Stimulated activated CD8-positive, alpha-beta memory T cell treated with anti-CD3 and anti-CD28 coated beads, Interleukin-15, amount 100 ng/mL, for 48 hours (primary cell): ENCODE measurements at places on chromosomes 3 and 15.

DNA sequence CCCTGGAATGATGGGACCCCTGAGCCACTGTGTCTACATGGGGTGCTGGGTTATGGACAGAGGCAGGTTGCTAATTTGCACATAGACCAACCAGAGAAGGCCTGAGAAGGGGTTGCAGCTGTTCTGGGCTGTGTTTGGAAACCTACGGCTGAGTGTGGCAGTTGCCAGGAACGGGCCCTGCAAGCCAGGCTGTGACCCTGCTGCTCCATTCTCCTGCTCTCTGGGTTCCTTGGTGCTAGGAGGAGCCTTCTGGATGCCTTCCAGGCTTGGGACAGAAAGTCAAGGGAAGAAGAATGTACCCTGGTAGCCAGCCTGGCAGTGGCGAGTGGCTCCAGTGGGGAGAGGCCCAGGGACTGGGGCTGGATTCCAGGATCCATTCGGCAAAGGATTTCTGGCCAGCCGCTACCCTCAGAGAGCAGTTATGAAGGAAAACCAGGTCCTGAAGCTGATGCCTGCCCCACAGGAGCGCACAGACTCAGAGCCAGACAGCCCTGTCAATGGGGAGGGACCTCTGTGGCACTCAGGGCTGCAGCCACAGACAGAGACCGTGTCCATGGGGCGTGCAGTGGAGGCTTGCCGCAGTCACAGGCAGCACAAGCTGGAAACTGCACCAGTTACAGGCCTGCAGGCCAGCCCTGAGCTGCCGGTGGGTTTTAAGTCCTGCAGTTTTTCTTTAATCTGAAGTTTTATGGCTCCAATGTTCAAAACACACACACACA is 55.1 kb upstream of the ACAD9 start:
- no peak for DNase-seq

DNA sequence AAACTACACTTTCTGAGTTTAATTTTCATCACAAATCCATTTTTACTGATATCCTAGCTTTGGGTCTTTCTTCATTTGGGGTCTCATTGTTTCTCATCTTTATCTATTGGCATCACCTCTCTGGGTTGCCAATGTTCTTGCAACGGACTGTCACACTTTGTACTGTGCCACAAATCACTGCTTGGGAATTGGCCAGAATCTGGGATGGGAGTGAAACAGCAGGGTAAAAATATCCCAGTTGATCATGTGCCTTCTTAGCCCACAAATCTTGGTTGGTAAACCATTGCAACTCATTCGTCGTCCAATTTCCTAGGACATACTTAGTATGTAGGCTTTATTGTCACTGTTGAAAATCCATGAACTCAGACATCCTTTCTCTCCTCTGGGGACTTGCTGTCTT is 698.5 kb downstream of the OTOL1 start:
- no peak for DNase-seq

GRCh38 chr3:156581033-156581432 is 26.1 kb upstream of the SSR3 start:
- DNase-seq = no peak

DNA sequence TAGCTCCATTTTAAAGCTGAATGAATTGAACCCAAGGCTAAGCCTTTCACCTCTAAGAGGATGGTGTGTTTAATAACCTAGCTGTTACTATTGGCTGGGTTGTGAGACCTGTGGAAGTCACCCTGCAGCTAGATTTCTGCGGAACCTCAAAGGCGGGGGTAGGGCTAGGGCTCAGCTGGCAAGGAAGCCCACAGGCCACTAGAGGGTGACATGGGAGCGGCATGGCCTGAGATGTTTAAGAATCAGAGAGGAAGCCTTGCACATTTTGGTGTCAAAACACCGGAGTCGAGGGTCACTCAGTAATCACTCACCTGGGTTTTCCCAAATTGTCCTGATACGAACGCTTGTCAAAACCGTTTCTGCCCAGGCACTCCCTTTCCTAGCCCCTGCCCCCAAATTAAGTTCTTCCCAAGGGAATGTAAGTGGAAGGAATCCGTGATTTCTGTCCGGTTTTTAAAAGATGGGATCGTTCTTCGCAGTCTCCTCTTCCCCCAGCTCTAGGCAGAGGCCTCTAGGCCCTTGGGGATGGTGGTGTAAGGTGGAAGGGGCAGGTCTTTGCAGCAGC is 3.8 kb upstream of the ACAD9 start:
- DNase-seq = peak; percentile 35

DNA sequence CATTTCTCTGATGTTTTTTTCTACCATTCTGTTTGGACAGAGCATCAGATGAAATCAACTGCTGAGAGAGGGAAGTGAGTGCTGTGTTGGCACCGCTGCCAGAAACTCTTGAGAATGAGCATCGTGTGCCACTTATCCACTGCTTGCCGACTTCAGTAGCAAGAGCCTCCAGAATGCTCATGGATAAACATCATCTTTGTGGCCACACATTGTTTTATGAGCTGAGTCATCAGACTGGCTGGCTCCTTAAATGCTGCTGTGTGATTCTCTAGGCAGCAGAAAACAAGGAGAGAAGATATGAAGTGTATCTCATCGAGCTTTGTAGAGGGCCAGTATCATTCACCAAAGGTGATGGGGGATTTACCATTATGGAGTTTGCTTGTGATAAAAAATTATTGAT is 3.4 kb upstream of the DOCK3 start:
- DNase-seq = no peak

DNA sequence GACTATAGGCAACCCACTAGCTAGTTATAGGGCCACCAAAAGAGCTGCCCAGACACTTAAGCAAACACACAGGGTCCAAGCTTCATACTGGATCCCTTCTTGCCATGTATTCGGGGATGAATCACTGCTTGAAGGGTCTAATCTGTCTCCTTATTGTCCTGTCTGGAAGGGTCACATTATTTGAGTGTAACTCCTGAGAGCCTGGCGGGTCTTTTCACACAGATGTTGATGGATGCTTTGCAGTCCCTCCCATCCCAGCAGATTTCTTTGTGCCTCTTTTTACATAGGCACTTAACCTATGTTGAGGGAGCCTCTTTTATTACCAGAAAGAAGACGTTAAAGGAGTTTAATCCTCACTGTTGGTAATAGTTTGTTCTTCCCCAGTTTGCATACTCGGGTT is 56.6 kb downstream of the BBX start:
- no peak for DNase-seq

- DNase-seq = no peak
Measured at GRCh38 chr15:98719137-98719740, 70.9 kb downstream of the IGF1R start.

DNA sequence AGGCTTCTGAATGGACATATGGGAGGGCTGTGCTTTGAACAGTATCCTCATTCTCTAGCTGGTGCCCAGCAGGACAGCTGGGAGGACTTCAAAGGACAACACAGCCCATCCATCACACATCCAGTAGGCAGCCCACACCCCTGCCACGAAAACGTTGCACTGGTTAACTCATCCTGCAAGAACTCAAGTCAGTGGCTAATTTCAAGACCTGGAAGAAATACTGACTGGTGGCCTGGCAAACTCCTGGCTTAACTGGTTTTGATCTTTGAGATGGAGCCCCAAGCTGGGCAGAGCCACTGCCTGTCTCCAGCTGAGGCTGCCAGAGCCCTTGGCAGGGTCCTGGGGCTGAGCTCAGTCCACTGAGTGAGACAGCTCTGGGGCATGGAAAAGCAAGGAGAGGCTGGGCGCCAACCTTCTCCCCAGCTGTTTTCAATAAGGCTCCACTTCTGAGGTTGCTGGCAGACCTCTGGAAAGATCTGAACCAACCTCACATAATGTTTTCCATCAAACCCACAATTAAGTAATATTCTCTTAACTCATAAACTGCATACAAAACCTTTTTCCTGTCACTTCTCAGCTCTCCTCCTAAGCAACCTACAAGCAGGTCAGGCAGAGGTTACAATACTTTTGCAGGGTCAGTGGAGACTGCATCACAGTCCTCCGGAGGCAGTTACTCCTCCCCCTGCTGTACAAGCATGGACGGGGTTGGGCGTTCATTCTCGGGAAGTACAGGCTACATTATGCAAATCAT is 110.3 kb downstream of the MYLK start:
- no peak for DNase-seq

DNA sequence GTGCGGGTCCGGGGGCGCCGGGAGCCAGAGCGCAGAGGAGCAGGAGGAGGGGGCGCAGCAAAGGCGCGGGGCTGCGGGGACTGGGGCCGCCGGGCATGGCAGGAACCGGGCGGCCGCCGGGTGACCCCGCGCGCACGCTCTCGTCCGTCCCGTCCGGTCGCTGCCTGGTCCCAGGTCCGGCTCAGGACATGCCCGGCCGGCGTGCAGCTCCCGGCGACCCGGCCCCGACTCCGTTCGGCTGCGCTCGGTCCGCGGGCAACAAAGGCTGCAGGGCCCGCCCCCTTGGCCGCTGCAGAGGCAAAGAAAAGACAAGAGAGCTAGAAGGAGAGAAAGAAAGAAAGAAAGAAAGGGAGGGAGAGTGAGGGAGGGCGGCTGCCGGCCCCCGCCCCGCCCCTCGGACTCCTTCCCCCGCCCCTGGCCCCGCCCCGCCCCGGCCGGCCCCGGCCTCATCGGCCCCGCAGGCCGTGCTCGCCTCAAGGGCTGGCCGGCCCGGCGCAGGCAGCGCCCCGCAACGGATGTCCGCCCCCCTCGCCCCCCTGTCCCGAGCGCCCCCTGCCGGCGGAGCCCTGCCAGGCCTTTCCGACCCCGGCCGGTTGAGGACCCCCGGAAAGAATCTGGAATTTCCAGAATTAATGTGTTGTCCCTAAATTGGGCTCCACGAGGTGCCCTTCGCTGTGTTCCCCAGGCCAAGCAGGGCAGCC is at the start of gene ADAMTS7:
Gene ADAMTS7 (minus strand): TSS at position 341 of the 701 bp plus-strand sequence. CDS start 244 bp downstream, at position 97.
- peak; percentile 38 for DNase-seq

DNA sequence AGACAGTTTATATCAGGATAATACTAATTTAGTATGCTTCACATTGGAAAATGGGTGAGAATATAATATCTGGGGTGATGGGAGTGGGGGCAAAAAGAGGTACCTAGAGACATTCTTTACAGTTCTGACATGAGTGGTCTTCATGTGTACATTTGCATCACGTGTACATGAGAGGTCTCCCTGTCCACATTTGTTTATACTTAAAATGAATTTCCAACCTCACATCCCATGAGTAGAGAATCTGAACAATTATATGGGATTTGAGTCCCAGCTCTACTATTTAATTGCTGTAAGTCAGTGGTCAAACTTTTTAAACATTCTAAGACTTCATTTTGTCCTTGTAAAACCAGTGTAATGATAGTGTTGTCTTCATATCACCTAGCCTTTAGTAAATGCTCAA is 408.4 kb downstream of the NAALADL2 start:
- DNase-seq = no peak

GRCh38 chr15:97703400-97703799 is 257.1 kb upstream of the ARRDC4 start:
- DNase-seq = no peak

- DNase-seq = no peak
Measured at GRCh38 chr3:141530415-141530768, 43.6 kb downstream of the RASA2 start.

- no peak for DNase-seq
Measured at GRCh38 chr3:126521122-126521891, 2.6 kb upstream of the CHST13 start.

GRCh38 chr15:60115579-60116380 is 111.7 kb downstream of the FOXB1 start:
- no peak for DNase-seq

DNA sequence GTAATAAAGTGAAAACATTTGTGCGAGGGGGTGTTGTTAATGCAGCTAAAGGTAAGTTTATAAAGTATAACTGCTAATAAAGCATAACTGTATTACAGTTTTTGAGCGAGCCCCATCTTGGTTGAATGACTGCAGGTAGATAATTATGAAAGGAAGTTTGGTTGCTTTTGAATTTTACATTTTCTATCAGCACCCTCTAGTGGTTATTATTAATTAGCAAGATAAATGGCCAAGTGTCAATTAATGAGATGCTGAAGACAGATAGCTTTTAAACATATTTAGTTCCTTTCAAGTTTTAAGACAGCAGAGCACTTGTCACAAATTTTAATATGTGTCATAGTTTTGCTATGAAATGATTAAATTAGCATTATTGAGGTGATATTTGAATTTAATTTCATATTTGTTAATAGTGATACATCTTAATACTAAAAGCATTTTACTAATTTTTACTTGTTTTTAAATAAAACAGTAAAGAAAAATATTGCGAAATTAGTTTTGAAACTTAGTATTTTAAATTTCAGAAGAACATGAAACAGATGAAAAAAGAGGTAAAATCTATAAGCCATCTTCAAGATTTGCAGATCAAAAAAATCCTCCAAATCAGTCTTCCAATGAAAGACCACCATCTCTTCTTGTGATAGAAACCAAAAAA is 15.1 kb downstream of the U2SURP start:
- DNase-seq = no peak

GRCh38 chr3:118641608-118642007 is 393.0 kb downstream of the IGSF11 start:
- DNase-seq = no peak

GRCh38 chr3:10743366-10744097 is 72.5 kb upstream of the SLC6A11 start:
- no peak for DNase-seq

DNA sequence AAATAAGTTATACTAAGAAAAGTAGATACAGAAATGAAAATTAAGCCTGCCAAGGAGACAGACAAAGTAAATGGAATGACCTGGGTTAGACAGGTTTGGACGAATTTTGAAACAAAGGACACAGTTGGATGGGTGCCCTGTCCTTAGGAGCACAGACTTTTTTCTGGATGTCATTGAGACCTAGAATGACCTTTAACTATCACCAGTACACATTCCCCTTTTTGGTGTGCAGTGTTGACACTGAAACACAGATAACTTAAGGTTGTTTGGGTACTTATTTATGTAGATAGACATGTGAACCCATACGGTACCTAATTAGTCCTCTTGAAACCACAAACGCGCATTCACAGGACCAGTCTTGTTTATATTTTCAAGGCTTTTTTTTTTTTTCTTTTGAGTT is 86.7 kb downstream of the PPARG start:
- DNase-seq = no peak

GRCh38 chr15:80507131-80507530 is 102.9 kb downstream of the ARNT2 start:
- no peak for DNase-seq

DNA sequence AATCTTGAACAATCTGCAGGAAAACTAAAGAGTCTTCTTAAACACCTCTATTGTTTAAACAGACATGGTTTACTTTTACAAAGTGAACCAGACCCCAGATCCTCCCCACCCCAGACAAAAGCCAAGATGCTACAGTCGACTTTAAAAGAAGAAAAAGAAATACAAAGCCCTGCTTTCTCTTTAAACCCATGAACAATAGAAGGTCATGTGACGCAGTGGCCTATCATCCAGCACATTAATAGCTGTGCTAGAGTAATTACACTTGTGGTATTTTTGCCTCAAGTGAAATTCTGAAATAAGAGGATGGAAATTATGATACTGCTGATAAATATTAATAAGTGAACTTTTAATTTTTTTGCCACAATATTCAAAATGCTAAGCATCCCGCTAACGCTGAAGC is 613.4 kb downstream of the FOXP1 start:
- DNase-seq = no peak

GRCh38 chr3:127103080-127103479 is 89.9 kb upstream of the PRR23E start:
- DNase-seq = no peak
